ENCODE measurements at places on chromosomes 11 and 22.
A peak's percentile ranks its signal among the peaks of the same experiment; 100 is the strongest.

GRCh38 chr11:121589946-121590537 is 137.3 kb upstream of the SORL1-AS1 start:
- DNase-seq, result peak; percentile 80

DNA sequence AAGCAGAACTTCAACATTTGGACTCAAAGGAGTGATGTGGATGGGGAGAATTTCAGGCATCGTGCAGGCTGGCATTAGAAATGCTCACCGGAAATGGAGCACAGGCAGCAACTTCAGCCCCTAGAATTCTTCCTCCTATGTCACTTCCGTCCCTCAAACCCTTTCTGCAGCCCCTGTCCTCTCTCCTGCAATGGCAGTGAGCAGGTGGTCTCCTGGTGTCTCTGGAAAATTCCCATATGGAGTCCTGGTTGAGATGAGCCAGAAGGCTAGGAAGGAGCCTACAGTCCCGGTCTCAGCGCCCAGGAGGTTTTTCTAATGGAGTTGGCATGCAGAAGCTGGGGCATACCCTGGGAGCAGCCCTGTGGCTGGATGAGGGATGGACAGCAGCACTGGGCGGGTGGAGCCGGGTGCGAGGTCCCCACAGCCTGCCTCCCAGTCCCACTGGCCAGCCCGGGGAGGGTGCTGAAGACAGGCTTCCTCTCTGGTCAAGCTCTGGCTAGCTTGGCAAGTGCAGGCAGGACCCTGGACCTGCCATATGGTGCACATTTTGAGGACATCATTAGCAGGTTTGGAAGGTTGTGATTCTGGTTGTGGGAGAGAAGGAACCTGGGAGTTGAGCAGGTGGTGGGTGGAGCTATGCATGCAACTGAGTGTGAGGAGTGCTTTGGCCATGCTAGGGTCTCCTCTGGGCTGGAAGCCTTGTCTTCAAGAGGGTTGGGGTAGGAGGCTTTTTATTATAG is 59.8 kb upstream of the B3GAT1 start:
- no peak for DNase-seq

DNA sequence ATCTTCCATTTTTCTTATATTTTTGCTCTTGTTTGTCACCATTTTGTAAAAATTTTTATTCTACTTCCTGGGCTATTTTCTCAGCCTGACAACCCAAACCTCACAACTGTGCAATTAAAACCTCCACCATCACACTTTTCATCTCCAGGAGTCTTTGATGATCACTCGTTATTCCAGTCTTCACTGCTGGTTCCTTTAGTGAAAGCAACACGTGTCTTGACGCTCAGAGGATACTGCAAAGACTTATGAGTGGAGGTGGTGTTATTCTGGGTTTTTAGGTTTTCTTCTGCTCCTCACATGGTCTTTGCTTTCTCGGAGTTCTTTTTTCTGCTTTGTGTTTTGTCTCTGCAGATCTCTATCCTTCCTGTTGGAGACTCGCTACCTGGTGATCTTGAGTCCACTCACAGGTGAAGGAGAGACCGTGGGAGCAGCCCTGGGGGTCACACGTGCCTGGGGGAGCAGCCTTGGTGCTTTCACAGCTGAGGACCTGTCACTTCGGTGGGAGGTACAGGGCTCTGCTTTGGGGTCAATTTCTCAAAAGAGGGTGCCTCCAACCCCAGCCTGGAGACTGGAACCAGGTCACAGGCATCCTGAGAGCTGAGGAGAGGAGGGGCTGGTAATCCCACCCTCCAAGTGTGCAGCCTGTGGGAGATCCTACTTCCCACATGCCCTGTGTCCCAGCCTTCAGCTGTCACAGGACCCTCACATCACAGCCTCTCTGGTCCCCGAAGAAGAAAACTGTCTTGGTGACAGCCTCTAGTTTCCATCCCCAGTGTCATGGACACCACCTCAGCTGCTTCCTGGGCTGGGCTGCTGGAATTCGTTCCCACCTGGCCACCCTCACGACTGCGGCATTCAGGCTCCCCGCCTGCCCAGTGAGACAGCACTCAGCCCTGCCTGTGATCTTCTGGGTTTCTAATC is 11.0 kb downstream of the SULT4A1 start:
- DNase-seq, result no peak

DNA sequence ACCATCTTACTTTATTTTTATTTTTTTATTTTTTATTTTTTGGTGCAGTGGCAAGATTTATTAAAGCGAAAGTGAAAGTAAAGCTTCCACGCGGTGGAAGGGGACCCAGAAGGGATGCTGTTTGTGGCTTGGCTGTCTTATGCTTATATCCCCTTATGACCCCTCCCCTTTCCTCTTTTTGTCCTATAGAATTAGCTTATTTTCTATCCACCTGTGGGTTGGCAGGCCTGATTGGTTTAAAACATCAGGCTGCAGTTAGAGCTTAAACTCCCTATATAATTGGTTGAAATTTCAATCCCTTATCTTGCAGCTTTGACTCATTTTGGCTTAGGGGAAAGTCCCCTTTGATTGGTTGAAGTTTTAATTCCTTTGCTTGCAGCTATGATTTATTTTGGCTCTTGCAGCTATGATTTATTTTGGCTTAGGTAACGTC is 50.5 kb downstream of the NNMT start:
- DNase-seq, result no peak

DNA sequence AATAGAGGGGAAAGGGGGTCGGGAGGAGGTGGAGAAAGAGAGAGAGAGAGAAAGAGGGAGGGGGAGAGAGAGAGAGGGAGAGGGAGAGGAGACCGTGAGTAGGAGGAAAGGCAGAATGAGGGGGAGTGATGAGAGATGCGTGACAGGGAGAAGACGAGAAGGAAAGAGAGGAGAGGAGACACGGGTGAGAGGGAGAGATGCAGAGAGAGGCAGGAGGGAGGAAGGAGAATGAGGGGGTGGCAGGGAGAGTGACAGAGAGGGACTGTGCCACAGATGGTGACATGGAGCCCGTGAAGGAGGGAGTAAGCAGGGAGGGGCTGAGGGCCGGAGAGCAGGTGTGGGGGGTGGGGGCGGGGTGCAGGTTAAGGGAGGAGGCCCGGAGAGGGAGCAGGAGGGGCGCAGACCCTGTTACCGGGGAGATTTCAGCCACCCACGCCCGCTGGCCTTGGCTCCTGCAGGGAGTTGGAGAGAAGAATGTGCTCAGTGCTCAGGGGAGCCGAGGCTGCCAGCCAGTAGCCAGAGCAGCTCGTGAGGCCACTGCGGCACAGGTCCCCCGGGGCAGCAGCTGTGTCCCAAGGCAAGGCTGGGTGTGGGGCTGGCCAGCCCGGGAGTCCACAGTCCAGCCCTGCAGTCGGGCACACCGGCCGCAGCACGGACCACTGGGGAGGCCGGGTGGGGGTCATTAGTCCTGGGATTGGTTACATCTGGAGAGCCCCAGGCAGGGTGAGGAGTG is at the start of gene SSTR3:
Gene SSTR3, minus strand, starts transcription at position 304 of the 733 bp plus-strand sequence. CDS start 4,674 bp downstream, outside the sequence.
- DNase-seq, result no peak

GRCh38 chr11:12687740-12688139 is 13.5 kb downstream of the TEAD1 start:
- no peak for DNase-seq

DNA sequence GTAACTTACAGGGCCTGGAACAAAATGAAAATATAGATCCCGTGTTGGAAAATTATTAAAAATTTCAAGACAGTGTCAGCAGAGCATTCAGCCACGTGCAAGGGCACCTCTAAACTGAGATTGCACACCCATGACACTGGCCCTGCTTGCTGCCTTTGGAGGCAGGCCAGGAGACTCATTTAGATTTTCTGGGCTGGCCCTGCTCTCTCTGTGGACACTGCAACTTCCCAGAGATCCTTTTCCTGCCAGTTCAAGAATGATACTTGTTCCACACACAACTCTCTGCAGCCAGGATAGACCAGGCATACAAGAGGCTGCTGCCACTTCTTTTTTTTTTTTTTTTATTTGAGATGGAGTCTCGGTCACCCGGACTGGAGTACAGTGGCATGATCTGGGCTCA is 56.7 kb upstream of the PTPRJ start:
- no peak for DNase-seq

GRCh38 chr11:36437413-36437812 is 72.7 kb downstream of the TRAF6 start:
- no peak for DNase-seq

DNA sequence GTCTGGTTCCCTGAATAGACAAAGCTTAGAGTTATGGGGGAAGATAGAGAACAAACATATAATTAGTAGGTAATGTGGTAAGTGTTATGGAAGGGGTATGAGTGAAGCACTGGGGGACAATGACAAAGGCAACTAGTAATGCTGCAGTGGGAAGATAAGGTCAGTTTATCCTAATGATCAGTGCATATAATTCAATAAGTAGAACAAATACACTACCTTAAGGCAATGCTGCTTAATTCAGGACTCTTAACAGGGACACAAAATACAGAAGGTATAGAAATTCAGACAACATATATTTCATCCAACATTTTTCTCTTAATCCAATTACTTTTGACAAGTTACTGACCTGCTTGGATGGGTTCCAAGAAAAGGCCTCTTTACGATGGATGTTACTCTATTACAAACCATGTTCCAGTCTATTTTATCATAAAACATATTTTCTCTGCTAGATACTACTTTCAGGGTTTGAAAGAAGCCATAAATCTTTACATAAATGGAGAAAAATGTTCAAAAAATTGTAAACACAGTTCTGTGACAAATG is 1186.2 kb downstream of the LRRC4C start:
- DNase-seq, result no peak

DNA sequence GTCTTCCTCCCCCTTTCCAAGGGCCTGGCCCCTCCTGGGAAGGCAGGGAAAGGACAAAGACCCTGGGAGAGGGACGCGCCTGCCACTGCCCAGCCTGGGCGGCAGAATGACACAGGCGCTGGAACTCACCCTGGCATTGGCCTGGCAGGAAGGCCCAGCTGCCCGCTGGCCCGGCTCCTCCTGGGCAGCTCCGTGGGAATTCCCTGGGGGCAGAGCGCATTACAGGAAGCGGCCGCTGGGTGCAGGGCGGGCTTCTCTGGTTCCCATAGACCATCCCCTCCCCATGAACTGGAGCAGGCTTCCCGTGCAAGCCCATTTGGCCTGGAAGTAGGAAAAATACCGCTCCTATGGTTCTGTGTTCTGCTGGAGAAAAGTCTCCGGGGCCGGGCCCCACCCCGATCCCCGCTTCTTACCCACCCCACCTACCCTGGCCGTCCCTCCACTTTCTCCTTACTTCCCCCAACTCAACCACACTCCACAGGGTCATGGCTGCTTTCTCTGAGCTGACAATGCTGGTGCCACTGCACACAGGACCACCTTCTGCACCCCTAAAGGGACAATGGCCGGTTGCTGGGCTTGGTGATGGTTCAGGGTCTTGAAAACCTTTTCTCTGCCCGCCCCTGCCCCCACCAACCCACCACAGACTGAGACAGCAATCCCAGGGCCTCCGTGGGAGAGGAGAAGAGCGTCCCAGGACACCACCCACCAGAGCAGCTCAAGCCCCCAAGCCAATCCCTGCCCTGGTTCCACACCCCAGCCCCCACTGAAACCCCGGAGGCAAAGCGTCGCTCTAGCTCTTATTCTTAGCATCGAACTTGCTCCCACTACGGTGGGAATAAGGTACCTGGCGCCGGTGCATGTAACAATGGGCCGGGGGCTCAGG is 58.9 kb downstream of the LINC01488 start:
- no peak for DNase-seq

GRCh38 chr11:85721191-85721590 is 35.2 kb upstream of the CCDC89 start:
- no peak for DNase-seq

DNA sequence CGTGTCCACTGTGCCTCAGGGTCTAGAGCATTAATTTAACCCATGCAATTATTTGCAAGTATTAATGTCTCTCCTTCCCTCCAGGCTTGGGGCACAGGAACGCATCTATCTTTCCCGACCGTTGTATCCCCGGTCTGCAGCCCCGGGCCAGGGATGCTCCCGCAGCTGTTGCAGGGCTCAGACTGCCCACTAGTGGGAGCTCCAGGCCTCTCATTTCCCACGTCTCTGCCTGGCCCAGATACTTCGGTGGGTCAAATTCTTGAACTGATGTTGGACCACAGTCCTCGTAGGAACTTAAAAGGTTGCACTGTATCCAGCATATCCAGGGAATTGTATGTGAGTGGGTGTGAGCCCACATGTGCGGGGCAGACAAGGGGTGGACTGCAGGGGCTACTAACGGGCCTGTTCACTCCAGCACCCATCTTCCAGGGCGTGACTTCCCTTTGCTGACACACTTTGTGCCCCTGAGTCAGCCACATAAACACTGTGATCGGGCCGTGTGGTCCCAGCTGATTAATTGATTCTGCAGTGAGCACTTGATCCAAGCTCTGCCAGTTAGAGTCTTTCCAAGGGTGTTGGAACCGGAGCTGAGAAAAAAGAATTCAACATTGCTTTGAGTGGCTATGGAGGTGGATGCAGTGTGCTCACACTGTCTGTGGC is 451.3 kb downstream of the TBC1D22A start:
- DNase-seq, result peak; percentile 55

DNA sequence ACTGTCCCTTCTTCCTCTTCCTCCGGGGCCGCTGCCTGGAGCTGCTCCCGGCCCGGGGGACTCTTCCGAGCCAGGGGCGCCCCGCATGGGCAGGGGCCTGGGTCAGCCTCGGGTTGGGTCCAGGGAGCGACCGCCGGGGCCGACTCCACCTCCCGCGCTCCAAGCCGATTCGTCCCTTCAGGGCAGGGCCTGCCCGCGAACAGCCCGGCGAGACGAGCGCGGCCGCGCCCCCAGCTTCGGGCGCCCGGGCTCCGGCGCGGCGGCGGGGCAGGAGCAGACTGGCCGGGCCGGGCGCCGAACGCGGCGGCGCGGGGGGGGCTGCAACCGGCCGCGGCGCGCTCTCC is at the start of gene LARGE1:
Gene LARGE1, minus strand, starts transcription at position 280 of the 344 bp plus-strand sequence.
- DNase-seq, result peak; percentile 22

All from suppressor macrophage (primary cell).